ENCODE measurements at places on chromosomes 12 and 14. TPM values are rescaled to one million over a fixed set of nuclear protein-coding genes. Genes with fewer than 3 reads are reported as not detected.

DNA sequence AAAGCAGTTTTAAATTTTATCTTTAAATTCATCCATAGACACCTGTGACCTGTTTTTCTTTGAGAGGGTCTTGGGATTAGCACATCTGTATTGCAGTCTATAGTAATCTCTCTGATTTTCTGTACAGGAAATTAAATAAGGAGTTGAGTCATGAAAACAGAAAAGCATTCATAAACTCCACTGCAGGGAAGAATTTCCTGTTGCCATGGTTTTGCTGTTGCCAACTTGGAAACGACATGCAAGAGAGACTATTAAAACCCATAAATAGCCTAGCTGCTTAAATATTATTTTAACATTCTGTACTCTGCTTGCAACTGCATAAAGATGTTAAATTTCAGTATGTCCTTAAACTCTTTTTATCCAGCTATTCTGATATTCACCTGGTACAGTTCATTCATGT lies 281.0 kb upstream of the RGS6 start:
- no peaks in the 10 kb centered on the region for H3K27me3 ChIP-seq
- no peak overlapping the region for H3K4me3 ChIP-seq
- peaks cover 43% of the 10 kb centered on the region for H3K36me3 ChIP-seq
- peaks cover 26% of the 10 kb centered on the region for H3K4me1 ChIP-seq
- DNase-seq = no peak

GRCh38 chr12:100688451-100688864 lies 106.1 kb upstream of the ANO4 start:
- no peak overlapping the region for H3K27ac ChIP-seq
- no peaks in the 10 kb centered on the region for H3K36me3 ChIP-seq
- no peaks in the 10 kb centered on the region for H3K27me3 ChIP-seq
- H3K4me1 ChIP-seq = no peaks in the 10 kb centered on the region
- DNase-seq = no peak
- H3K4me3 ChIP-seq = no peak overlapping the region

DNA sequence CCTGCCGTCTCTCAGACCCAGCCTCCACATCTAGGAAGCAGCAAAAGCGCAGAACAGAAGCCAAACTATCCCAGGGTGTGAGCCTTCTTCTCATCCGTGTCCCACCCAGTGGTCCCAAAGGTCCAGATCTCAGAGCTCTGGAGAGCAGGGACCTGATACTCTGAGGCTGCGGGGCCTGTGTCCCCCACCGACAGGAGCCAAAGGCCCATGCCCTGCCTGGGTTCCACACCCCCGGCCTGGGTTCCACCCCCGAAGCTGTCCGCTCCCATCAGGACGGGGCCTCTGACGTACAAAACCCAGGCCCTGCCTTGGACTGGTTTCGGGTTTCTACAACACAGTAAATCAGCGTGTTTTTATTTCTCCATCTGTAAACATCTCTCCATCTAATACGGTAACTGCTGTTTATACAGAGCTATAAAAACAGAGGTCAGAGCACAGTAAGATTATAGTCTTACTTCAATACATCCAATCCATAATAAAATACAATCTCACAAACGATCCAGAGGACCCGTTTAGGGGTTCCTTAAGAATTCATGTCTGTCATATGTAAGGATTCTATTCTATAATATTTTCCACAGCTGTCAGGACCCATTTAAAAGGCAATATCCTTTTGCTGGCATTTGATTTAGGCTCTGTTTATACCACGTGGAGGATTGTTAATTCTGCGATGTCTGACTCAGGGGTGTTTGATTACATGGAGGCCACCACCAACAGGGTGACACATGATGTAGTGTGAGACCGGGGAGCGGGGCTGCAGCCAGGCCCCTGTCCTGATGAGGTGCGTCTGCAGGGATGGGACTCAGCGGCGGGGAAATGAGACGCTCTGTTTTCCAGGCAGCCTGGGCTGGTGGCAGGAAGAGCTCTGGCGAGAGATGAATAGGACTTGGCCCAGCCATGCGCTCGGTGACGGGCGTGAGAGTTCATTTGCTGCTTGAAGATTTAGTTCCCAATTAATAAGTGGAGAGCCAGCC lies 110.3 kb downstream of the DICER1 start:
- no peak for DNase-seq
- H3K4me1 ChIP-seq = peaks cover 9% of the 10 kb centered on the region
- no peak overlapping the region for H3K27ac ChIP-seq
- H3K4me3 ChIP-seq = no peak overlapping the region
- H3K27me3 ChIP-seq = peaks cover 49% of the 10 kb centered on the region

MYF6 gene
- not detected for total RNA-seq

- H3K27me3 ChIP-seq = no peaks in the 10 kb centered on the region
- no peak for DNase-seq
- no peak overlapping the region for H3K27ac ChIP-seq
- H3K36me3 ChIP-seq = no peaks in the 10 kb centered on the region
Observed at GRCh38 chr12:51530208-51530607, 60.8 kb upstream of the SCN8A start.

DNA sequence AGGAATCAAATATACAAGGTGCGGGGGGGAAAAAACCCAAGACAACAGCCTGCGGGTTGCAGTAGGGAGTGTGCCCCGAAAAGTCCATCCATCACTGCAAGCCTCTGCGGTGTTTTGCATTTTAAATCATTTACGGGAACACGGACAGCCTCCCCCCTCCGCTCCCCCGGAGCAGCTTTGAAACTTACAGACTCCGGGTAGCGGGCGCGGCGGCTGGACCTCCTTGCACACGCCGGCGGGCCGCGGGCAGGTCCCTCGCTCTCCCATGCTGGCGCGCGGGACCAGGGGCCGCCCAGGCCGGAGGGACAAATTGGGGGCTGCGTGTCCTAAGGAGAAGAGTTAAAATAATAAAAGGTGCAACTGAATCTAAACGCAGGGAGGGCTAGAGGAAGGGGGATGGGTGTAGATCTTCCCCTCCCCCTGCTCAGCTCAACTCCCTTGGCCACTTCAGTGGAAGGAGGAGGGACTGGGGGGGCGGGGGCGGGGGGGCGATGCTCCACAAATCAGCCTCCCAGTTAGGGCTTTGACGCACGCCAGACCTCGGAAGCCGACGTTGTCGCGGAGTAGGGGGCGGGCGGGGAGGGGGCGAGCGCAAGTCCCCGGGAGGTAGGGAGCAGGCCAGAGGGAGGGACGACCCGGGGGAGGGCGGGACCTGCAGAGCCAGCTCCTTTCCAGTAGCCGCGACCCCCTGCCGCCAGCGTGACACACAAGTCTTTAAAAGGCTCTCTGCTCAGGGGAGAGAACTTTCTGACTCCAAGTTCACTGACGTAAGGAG lies at the start of gene KCNJ8:
TSS of gene KCNJ8 (minus strand) at position 349 of the 775 bp plus-strand sequence. CDS start 1,090 bp downstream, outside the sequence.
- no peaks in the 10 kb centered on the region for H3K36me3 ChIP-seq
- peak within 1 kb of the TSS; percentile 10 for H3K27ac ChIP-seq
- H3K4me1 ChIP-seq = peaks cover 24% of the 10 kb centered on the region
- H3K4me3 ChIP-seq = peak within 1 kb of the TSS; percentile 79

CCDC38 gene
- under 0.01 TPM for total RNA-seq

KLHL28 gene
- total RNA-seq = 11.9 TPM

SUPT16H gene
- total RNA-seq = 71.3 TPM

- H3K27me3 ChIP-seq = no peaks in the 10 kb centered on the region
- H3K27ac ChIP-seq = no peak overlapping the region
- no peak for DNase-seq
- H3K36me3 ChIP-seq = no peaks in the 10 kb centered on the region
- no peak overlapping the region for H3K4me3 ChIP-seq
Observed at GRCh38 chr12:104520242-104520900, 63.6 kb downstream of the CHST11 start.

DNA sequence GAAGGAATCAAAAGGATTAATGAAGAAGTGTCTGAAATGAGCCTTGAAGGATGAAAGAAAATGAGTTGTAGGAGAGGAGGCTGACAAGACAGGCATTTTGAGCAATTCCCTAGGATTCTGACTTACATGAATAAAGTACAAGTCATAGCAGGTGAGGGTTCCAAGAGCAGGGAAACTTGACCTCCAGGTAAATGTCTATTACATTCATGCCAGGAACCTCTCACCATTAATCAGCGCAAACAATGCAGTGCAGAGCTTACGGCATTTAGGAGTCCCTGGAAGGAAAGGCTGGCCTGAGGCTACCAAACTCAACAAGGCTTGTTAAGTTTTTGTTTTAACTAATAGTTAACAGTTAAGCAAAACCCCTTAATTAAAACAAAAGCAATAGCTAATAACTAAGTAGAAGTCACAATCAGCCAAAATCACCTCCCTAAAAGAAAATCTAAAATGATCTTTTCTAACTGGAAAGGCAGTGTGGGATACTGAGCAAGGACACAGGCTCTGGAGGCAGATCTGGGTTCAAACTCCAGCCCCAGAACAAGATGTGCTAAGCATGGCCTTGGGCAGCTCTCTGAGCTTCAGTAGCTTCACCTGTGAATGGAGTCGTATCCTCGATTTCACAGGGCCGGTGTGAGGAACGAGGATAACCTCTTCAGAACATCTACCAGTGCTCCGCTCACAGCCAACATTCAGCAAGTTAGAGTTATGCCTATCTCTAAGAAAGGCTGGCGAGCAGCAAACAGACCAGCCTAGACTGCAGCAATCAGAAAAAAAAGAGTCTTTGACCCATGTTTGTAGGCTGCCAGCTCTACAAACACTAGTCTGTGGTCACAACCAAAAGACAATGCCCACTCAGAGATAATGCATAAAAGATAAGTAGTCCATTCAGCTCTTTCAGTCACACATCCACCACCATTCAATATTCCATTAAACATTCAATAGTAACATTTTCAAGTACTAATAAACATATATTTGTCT lies 16.9 kb downstream of the PPTC7 start:
- no peak overlapping the region for H3K27ac ChIP-seq
- H3K4me1 ChIP-seq = peaks cover 16% of the 10 kb centered on the region
- no peaks in the 10 kb centered on the region for H3K36me3 ChIP-seq
- no peaks in the 10 kb centered on the region for H3K27me3 ChIP-seq

- no peak for DNase-seq
- H3K27me3 ChIP-seq = no peaks in the 10 kb centered on the region
- peak overlapping the region; percentile 3 for H3K4me3 ChIP-seq
- H3K27ac ChIP-seq = no peak overlapping the region
- peaks cover 6% of the 10 kb centered on the region for H3K4me1 ChIP-seq
Observed at GRCh38 chr12:19856389-19856788, 417.1 kb downstream of the AEBP2 start.

BEGAIN gene
- total RNA-seq = not detected

SLC38A4 gene
- total RNA-seq = 1.2 TPM

DNA sequence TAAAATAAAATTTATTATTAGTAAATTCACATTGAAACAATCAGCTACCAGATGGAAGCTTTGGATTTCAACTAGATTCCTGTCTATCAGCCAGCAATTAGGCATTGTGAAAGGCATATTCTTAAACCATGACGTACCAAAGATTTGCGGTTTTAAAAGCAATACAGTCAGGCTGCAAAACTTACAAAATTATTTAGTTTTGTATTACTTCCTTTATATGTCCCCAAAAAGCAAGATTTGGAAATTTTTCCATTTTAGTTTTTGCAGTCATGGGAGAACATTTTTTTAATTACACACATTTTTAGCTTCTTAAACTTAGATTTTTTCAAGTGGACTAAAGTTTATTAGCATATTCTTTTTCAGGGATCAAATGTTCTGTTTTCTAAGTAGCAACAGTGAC lies 225.0 kb upstream of the KITLG start:
- no peak for DNase-seq
- no peaks in the 10 kb centered on the region for H3K36me3 ChIP-seq

CARMIL3 gene
- not detected for total RNA-seq

CLEC1A gene
- under 0.01 TPM for total RNA-seq

GRCh38 chr12:102883204-102883799 lies 33.7 kb downstream of the PAH start:
- no peak overlapping the region for H3K4me3 ChIP-seq
- no peaks in the 10 kb centered on the region for H3K36me3 ChIP-seq
- no peaks in the 10 kb centered on the region for H3K4me1 ChIP-seq

GRCh38 chr14:21505012-21505553 lies 6.1 kb downstream of the METTL3 start:
- H3K27me3 ChIP-seq = no peaks in the 10 kb centered on the region
- no peak for DNase-seq
- H3K36me3 ChIP-seq = peaks cover 37% of the 10 kb centered on the region
- peaks cover 8% of the 10 kb centered on the region for H3K4me1 ChIP-seq
- H3K27ac ChIP-seq = no peak overlapping the region

C1R gene
- total RNA-seq = 313 TPM

DNA sequence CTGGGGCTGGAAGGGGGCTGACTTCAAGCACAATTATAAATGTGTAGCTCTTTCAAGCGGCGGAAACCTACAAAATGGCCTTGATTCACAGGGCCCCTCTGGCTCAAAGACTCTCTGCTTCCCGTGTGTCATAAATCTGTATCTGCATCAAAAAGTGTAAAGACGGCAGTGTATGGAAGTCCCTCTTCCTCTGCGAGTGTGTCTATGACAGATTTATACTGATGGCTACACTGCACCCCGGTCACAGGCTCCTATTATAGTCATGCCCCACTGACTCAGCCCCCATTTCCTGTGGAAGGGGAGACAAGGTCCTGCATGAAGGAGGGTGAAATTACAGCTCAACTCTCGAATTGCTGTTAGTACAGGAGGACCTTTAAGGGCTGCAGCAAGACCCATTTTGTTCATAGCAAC lies 68.6 kb downstream of the HMGA2 start:
- H3K36me3 ChIP-seq = peaks cover 7% of the 10 kb centered on the region
- DNase-seq = no peak
- peak overlapping the region; percentile 100 for H3K27ac ChIP-seq
- peak overlapping the region; percentile 50 for H3K4me3 ChIP-seq

DNA sequence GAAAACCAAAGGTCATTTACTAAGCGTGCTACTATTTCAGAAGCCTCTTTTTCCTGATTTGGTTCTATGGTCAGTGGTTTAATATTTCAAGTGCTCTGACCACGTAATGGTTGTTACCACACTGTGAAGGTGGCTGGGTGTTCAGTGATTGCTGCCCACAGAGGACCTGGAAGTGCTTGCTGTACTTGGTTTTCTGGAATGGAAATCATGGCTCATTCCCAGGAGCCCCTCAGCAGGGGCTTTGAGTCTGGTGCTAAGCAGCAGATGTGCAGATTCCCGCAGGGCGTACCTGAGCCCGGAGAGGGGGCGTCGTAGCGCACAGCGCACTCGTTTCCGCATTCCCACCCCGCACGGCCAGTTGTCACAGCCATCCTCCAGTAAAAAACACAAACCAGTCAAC lies 50.5 kb downstream of the TRAF3 start:
- H3K27me3 ChIP-seq = no peaks in the 10 kb centered on the region
- H3K4me3 ChIP-seq = no peak overlapping the region
- DNase-seq = peak; percentile 77
- H3K4me1 ChIP-seq = peaks cover 15% of the 10 kb centered on the region
- H3K36me3 ChIP-seq = peaks cover 8% of the 10 kb centered on the region
- H3K27ac ChIP-seq = no peak overlapping the region

GRCh38 chr14:54451121-54451601 lies 10.0 kb upstream of the CNIH1 start:
- H3K4me1 ChIP-seq = peaks cover 11% of the 10 kb centered on the region
- H3K27ac ChIP-seq = no peak overlapping the region

GRCh38 chr14:71621276-71621675 lies 311.0 kb upstream of the RGS6 start:
- DNase-seq = no peak
- peaks cover 31% of the 10 kb centered on the region for H3K4me1 ChIP-seq
- no peaks in the 10 kb centered on the region for H3K27me3 ChIP-seq
- no peak overlapping the region for H3K4me3 ChIP-seq
- H3K27ac ChIP-seq = peak overlapping the region; percentile 68
